ENCODE measurements at places on chromosomes 5 and 9.
A peak's percentile ranks its signal among the peaks of the same experiment; 100 is the strongest.

- no peak for DNase-seq
These were observed 64.3 kb downstream of the RAPGEF1 start for GRCh38 chr9:131675437-131676022.

DNA sequence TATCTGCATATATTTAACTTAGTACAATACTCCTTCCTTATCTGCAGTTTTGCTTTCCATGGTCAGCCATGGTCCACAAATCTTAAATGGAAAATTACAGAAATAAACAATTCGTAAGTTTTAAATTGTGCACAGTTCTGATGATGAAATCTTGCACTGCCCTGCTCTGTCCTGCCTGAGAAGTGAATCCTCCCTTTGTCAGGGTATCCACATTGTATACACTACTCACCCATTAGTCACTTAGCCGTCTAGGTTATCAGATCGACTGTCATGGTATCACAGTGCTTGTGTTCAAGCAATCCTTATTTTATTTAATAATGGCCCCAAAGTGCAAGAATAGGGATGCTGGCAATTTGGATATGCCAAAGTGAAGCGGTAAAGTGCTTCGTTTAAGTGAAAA, 8.3 kb upstream of the YTHDC2 start:
- no peak for DNase-seq

DNA sequence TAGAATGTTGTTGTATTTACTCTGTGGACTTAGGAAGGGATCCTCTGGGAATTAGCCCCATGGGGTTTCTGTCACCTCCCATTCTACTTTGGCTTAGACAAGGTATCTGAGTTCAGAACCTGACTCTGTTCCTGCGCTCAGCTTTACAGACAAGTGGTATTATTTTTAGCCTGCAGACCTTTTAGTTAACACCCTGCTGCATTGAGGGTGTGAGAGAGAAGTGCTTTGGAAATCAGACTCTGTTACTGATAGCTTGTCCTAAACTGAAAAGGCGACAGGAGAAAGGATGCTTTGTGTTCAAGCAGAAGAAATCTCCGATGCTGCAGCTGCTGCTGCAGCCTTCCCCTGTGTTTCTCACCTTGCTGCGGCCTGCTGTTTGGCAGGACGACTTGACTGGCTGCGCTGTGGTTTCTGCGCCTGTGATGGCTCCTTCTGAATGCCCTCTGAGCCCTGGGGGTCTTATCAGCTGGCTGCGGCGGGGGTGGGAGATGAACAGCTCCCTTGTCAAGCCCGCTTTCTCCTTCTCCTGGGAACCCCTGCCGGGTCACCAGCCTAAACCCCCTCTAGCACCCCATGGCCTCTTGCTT, 61.9 kb downstream of the PGM5 start:
- no peak for DNase-seq

GRCh38 chr9:129270903-129271431, 92.9 kb upstream of the IER5L start:
- DNase-seq: no peak

- DNase-seq: no peak
These were observed 540.2 kb upstream of the ZNF462 start for GRCh38 chr9:106322706-106323245.

- no peak for DNase-seq
These were observed 2.9 kb downstream of the HIGD2A start for GRCh38 chr5:176391479-176391878.

DNA sequence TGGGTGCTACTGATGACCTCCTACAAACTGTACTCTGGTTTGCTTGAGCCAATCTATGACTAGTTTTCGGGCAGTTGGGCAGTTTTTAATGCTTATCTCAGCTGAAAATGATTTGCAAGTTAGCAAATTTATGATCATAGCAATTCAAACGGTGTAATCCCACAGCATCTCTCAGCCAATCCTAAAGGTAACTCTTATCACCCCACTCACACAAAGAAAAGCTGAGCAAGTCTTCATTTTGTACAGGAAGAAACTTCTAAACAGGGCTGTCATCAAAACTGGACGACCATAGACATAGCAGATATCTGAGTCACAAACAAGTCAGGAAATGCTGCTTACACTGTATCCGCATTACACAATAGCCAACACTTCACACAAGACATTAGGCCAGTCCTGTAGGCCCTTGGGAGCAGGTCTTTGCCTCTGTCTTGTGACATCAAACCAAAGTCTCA, 2.6 kb upstream of the ENC1 start:
- DNase-seq: peak; percentile 41
